ENCODE measurements at places on chromosomes 16 and 17.

- DNase-seq: no peak
Observed at GRCh38 chr16:18800775-18801144, 589 bp downstream of the ARL6IP1 start.

GRCh38 chr17:83151056-83151441 is 71.6 kb downstream of the METRNL start:
- no peak for DNase-seq

GRCh38 chr16:55443434-55444346 is 35.3 kb upstream of the MMP2 start:
- no peak for DNase-seq

GRCh38 chr17:43882761-43883415 is 24.4 kb downstream of the MPP2 start:
- DNase-seq: no peak

GRCh38 chr16:12291989-12292759 is 315.6 kb downstream of the SNX29 start:
- no peak for DNase-seq

DNA sequence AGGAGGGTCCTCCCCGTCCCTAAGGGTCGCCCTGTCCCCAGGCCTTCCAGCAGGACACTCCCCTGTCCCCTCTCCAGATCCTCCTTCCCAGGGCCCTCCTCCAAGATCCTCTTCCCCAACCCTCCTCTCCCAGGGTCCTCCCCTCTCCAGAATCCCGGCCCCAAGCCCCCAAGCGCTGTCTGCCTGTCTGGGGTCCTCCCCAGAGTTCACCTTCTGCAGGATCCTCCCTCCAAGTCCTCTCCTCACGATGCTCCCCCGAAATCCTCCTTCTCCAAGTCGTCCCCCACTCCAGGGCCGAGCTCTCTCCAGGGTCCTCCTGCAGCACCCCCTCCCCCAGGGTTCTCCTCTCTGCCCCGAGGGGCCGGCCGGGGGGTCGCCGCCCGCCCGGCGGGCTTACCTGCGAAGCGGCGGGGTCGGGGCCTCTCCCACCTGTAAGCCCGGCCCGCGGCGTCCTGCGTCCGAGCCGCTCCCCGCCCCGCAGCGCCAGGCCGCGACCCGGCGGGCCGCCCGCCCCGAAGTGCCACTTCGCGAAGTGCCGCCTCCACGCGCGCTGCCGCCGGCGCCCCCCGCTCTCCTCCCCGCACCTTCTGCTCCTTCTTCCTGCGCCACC is 678 bp upstream of the BAIAP2 start:
- no peak for DNase-seq

- no peak for DNase-seq
Observed at GRCh38 chr16:23416816-23417215, 36.2 kb downstream of the COG7 start.

GRCh38 chr17:27954548-27955495 is 61.7 kb upstream of the LYRM9 start:
- DNase-seq: no peak

GRCh38 chr17:7557775-7558543 is 591 bp upstream of the TNFSF13 start:
- DNase-seq: no peak

- DNase-seq: no peak
Observed at GRCh38 chr16:28499854-28500253, 5.4 kb downstream of the APOBR start.

- DNase-seq: no peak
Observed at GRCh38 chr16:9275377-9275776, 183.9 kb downstream of the HAPSTR1 start.

- DNase-seq: no peak
Observed at GRCh38 chr16:80689487-80689886, 114.9 kb downstream of the CDYL2 start.

DNA sequence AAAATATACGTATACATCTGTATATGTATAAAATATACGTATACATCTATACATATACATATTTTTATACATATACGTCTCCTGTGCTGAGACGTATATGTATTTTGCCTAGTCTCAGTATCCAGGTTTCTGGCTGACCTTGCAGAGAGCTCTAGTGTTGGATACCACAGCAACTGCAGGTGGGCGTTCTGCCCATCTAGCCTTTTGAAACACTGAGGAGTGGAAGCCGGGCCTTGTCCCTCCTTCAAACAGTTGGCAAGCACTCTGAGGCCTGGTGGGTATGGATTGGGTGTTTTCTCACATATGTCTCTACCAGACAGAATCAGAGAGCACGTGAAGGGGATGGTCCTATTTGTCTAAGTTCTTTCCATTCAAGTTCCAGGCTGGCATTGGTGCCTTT is 39.4 kb upstream of the MRC2 start:
- no peak for DNase-seq

DNA sequence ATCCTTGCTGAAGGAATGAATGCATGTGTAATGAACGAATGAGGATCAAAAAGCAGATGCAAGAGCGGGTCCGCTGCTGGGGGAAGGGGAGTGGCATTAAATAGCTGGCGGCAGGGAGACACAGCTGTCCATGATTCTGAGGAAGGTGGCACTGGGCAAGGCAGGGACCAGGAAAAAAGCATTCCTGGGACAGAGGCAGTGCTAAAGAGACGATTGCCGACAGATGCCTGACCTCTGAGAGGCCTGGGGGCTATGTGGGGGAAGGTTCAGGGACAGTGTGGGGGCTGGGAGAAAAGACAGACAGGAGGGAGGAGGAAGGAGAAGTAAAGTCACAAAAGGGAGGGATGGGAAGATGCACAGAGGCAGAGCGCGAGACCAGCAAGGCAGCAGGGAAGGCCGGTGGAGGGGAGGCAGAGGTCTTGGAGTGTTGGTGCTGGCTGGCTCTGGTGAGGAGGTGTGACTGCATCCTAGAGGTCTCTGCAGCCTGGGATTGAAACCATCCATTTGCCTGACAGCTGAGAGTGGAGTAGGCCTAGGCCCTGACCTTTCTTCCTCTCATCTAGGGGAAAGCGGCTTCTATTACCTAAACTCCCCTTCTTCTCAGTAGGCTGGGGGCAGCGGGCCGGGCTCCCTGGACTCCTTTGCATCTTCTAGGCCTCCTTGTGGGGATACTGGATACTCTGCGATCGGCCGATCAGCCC is 109.9 kb downstream of the SDK2 start:
- DNase-seq: no peak

GRCh38 chr17:57832314-57833178 is 17.3 kb downstream of the MRPS23 start:
- no peak for DNase-seq

DNA sequence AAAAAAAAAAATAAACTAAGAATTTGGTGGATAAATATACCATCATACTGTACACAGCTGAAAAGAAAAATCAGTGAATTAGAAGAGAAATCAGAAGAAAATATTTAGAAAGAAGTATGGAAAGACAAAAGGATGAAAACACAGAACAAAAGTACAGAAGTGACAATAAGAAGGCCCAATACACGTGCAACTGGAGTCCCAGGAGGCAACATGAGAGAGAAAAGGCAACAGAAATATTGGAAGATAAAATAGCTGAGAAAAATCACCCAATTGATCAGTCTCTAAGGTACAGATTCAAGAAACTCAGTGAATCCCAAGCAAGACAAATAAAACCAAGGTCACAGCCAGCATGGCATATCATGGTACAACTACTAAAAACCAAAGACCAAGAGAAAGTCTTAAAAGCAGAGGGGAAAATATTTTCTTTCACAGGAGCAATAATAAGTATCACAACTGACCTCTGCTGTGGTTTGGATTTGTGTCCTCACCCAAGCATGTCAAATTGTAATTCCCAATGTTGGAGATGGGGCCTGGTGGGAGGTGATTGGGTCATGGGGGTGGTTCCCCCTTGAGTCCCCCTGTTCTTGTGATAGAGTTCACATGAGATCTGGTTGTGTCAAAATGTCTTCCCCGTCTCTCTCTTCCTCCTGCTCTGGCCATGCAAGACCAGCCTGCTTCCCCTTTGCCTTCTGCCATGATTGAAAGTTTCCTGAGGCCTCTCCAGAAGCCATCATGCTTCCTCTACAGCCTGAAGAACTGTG is 20.2 kb upstream of the ENGASE start:
- DNase-seq: no peak

GRCh38 chr17:77503293-77503655 is 362.5 kb downstream of the SEC14L1 start:
- no peak for DNase-seq

DNA sequence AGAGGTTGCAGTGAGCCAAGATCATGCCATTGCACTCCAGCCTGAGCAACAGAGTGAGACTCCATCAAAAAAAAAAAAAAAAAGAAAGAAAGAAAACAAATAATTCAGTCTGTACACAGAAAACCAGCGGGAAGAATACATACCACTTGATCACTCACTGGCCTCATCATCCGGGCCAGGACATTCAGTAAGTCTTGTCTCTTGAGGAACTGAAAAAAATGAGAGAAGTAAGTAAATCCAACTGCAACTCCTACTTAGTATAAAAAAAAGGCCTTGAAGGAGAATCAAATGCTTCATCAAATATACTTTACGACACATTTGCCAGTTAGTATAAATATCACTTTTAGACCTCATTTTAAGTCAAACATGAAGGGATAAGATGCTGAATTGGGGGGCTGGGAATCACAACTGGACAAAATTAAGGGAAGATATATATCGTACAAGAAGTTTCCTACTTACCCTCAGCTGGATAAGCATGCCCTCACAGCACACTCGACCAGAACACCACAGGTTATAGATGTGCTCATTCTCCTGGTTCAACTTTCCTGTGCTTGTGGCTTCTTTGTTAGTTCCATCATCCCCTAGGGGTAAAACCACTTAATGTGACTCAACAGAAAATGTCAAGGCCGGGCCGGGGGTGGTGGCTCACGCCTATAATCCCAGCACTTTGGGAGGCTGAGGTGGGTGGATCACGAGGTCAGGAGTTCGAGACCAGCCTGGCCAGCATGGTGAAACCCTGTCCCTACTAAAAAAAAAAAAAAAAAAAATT is 12.4 kb downstream of the CCDC47 start:
- no peak for DNase-seq

- no peak for DNase-seq
Observed at GRCh38 chr16:58299757-58300349, 5.0 kb upstream of the PRSS54 start.

DNA sequence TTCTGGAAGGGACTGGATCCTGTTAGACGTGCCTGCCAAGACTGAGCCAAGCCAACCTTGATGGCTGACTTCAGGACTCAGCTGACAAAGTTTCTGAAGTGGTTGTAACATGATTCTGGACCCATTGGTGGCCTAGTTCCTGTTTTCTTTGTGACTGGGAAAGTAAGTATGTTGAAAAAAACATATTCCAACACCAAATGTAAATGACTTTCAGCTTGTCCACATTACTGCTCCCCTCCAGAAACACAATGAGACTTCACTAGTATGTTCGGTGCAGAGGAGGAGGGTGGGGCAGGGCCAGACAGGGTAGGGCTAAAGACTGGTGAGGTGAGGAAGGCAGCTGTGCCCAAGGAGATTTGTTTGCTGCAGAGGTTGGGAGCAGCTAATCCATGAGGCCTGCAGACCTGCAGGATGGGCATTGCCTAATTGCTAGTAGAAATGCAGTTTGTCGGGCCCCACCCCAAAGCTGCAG is 26.4 kb downstream of the NMT1 start:
- DNase-seq: no peak

DNA sequence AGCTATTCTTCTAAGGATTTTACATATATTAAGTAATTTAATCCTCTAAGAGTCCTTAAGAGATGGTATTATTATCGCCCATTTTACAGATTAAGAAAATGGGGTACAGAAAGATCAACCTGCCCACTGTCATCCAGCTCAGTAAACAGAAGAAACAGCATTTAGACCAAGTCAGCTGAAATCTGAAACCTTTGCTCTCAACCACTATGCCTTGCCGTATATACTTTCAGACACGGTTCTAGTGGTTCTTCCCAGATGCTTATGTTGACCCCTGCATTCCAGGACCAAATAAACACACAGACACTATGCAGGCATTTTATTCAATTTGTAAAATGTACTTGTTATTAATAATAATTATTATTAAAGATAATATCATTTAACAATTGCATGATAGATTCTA is 854.8 kb downstream of the KCNJ2 start:
- no peak for DNase-seq

GRCh38 chr16:55503726-55504550 is 4.9 kb upstream of the LPCAT2 start:
- no peak for DNase-seq

DNA sequence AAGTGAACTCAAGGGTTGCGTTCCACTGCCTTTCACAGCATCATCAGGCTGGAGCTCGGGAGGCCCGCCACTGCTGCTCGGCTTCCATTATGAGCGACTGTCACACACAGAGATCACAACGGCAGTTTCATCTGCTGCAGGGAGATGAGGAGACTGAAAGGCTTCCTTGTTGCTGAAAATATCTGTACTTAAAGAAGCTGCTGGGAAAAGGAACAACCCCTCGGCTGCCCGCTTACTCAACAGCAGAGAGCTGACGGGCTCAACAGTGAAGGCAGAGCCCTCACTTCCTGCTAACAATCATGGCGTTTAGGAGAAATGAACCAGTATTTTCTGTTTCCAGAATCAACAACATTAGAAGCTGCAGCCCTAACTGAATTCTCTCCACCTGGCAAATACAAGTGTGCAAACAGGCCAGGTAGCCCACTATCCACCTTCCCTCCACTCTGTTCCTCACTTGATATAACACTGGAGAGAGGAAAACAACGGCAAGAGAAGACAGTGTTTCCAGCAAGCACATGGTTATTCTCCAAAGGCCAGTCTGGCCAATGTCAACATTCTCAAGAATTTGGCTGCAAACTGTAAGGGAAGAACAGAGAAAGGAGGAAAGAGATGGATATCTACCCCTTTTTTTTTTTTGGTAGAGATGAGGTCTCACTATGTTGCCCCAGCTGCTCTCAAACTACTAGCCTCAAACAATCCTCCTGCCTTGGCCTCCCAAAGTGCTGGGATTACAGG is 33.7 kb downstream of the MBTPS1 start:
- DNase-seq: no peak

DNA sequence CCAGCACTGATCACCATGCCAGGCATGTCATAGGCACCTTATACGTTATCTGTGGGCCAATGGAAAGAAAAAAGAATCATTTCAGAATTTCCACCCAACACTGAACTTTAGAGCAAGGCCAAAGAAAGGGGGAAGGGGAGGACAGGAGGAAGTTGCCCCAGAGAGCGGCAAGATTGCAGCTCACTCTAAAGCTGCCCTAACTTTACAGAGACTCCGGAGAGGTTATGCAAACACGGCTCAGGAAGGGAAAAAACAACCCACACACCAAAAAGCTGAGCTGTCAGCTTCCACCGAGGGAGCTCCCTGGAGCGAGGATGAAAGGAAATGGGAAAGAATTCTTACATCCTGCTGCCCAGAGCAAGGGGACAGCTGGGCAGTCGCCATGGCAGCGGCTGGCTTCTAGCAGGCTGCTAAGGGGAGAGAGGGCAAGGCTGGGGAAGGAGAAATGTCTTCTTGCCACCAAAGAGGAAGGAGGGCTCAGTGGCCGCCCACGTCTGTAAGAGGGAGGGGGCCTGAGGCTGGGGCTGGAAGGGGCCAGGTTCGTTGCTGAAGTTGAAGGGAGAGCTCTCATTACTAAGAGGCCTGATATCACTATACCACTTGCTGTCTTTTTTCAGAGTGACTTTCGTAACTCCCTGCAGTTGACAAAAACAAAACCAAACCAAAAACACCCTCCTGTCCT is 18.2 kb downstream of the COTL1 start:
- DNase-seq: no peak

Data from RWPE2 (cell line).